Astrocyte (in vitro differentiated cells and primary cell): ENCODE measurements at places on chromosomes 2 and 18. TPM values are rescaled to one million over a fixed set of nuclear protein-coding genes. Genes with fewer than 3 reads are reported as not detected.

The PRKAG3 gene
- not detected in 2 replicates for total RNA-seq

The PTPN18 gene
- 9.9 and 10.4 TPM in 2 replicates for total RNA-seq

The VWA3B gene
- total RNA-seq = not detected in 2 replicates

The PNPT1 gene
- 45.7 and 57.1 TPM in 2 replicates for total RNA-seq

The STK11IP gene
- 24.9 TPM in 2 replicates for total RNA-seq

The ACTG2 gene
- 298 and 540 TPM in 2 replicates for total RNA-seq

The TMEM198 gene
- 3.8 TPM in 2 replicates for total RNA-seq

The TM4SF20 gene
- total RNA-seq = not detected in 2 replicates

The IL1R2 gene
- 0.34 TPM in 1 of 2 replicates, not detected in the other for total RNA-seq

The REV1 gene
- total RNA-seq = 24.4 and 26.1 TPM in 2 replicates

The TDRD15 gene
- total RNA-seq = not detected in 2 replicates

The XIRP2 gene
- total RNA-seq = 0.25 TPM in 1 of 2 replicates, not detected in the other

The RTTN gene
- 5.2 and 6.3 TPM in 2 replicates for total RNA-seq

The CASP8 gene
- total RNA-seq = 14.4 and 16.4 TPM in 2 replicates

The CAPN14 gene
- total RNA-seq = 0.12 and 0.14 TPM in 2 replicates

The PCARE gene
- not detected in 2 replicates for total RNA-seq

The BOLL gene
- not detected in 2 replicates for total RNA-seq

The SLC4A5 gene
- total RNA-seq = 0.36 and 0.41 TPM in 2 replicates

The SATB2 gene
- 11.6 and 12.3 TPM in 2 replicates for total RNA-seq

The CNDP2 gene
- 120 and 149 TPM in 2 replicates for total RNA-seq

The MC2R gene
- not detected in 2 replicates for total RNA-seq

The KDM3A gene
- 76.2 and 83.4 TPM in 2 replicates for total RNA-seq

The OR6B2 gene
- total RNA-seq = not detected in 2 replicates

The CWC22 gene
- total RNA-seq = 12.3 and 13.5 TPM in 2 replicates

The COLEC11 gene
- total RNA-seq = not detected in 2 replicates

The HOXD8 gene
- not detected in 2 replicates for total RNA-seq

The ALPI gene
- not detected in 2 replicates for total RNA-seq

The NT5C1B gene
- not detected in 2 replicates for total RNA-seq

The CYBRD1 gene
- total RNA-seq = 26.7 and 37.2 TPM in 2 replicates

The ASTL gene
- not detected in 2 replicates for total RNA-seq

The ACKR3 gene
- 72.7 and 88.3 TPM in 2 replicates for total RNA-seq

The ZNF24 gene
- total RNA-seq = 55.5 and 55.6 TPM in 2 replicates

The FSIP2 gene
- 0.77 and 0.86 TPM in 2 replicates for total RNA-seq

The KLHL14 gene
- 0.39 and 0.43 TPM in 2 replicates for total RNA-seq

The NT5DC4 gene
- not detected in 2 replicates for total RNA-seq
